ENCODE measurements at places on chromosomes 7 and 10.

- DNase-seq = no peak
Measured at GRCh38 chr7:157621131-157621681, 284.4 kb downstream of the DNAJB6 start.

- peak; percentile 39 for DNase-seq
Measured at GRCh38 chr10:11403116-11403515, 208.3 kb downstream of the USP6NL start.

DNA sequence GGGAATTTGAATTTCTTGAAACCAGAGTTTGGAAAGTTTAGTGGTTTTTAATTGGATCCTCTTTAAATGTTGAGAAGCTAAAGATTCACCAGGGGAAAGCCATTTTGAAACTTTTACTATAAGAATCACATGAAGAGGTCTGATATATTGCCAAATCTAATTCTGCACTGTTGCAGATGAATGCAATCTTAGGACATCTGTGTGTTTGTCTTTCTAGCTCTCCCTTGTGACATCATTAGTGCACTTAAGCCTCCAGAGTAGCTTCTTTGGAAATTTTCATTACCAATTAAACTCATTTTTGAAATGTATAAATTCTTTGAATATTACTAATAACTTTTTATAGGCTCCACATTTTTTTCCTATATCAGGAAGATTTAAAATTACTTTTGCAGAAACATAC lies 160.2 kb downstream of the BICC1 start:
- no peak for DNase-seq

- DNase-seq = no peak
Measured at GRCh38 chr10:102601639-102602038, 42.6 kb upstream of the TRIM8 start.

DNA sequence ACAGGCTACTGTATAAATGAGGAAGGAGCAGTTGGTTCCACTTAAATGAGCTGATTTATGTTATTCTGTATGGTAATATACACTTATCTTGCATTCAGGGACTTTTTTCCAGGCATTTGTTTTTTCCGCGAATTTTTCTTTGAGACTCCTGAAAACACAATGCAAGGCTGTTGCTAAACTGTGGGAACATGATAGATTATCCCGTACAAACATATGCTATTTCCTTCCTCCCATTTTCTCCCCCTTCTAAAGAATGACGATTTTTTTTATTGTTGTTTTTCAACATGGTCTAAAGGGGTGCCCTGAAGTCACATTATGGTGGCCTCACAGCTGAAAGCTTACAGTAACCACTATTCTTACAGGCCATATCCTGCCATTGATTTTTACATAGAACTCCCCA lies 523.9 kb upstream of the NRP1 start:
- no peak for DNase-seq

GRCh38 chr10:26269754-26270153 lies 53.2 kb downstream of the GAD2 start:
- no peak for DNase-seq

DNA sequence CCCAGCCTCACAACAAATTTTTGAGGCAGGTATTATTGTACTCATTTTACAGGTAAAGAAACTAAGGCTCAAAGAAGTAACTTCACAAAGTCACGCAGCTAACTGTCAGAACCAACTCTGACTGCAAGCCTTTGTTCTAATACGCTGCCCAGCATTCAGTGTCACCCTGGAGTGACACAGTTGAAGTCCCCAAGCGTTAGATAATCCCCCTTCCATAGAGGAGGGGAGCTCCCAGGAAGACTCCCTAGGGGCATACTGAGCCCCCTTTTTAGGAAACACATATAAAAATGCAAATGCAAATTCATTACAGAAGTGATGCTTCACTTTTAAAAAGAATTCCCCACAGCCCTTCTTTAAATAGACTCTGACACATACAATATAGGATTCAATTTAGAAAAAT lies 101.0 kb upstream of the MACROH2A2 start:
- no peak for DNase-seq

GRCh38 chr10:113329121-113329596 lies 223.7 kb upstream of the HABP2 start:
- DNase-seq = no peak

DNA sequence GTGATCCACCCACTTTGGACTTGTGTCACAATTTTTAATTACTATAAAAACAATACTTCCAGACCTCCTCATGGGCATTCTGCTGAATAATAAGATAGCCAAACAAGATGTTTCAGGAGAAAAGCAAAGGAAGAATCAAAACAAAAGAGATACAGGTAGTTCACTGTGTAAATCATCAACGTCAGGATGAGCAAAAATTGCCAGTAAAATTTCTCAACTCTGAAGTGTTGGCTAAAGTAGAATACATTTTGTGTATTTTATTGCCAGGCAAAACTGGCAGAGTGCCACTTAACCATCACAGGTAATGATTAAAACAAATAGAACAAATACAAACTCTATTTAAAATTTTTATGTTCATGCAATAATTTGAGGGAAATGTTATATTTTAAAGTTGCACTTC lies 24.8 kb downstream of the ABCB4 start:
- no peak for DNase-seq

GRCh38 chr10:89159761-89160160 lies 47.4 kb downstream of the CH25H start:
- no peak for DNase-seq

GRCh38 chr10:44180321-44181168 lies 204.4 kb downstream of the CXCL12 start:
- DNase-seq = no peak

DNA sequence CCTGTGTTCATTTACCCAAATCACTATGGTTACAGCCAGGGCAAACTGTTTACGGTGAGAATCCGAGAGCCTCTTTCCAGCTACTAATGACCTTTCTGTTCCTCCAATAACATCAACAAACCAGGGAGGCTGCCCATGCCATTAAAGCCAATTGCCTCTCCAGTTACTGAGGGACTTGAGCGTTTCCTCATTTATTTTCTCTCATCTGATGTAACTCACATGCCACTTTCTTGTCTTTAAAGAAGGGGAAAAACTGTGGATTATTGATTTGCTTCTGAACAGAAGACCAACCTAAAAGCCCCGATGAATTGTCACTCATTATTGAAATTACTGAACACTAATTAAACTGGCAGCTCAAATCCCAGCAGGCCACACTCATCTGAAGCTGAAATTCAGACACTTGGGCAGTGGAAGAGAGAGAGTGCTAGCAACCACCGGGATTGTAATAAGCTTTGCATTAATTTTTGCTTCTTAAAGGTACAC lies 595.8 kb upstream of the MKI67 start:
- DNase-seq = no peak

DNA sequence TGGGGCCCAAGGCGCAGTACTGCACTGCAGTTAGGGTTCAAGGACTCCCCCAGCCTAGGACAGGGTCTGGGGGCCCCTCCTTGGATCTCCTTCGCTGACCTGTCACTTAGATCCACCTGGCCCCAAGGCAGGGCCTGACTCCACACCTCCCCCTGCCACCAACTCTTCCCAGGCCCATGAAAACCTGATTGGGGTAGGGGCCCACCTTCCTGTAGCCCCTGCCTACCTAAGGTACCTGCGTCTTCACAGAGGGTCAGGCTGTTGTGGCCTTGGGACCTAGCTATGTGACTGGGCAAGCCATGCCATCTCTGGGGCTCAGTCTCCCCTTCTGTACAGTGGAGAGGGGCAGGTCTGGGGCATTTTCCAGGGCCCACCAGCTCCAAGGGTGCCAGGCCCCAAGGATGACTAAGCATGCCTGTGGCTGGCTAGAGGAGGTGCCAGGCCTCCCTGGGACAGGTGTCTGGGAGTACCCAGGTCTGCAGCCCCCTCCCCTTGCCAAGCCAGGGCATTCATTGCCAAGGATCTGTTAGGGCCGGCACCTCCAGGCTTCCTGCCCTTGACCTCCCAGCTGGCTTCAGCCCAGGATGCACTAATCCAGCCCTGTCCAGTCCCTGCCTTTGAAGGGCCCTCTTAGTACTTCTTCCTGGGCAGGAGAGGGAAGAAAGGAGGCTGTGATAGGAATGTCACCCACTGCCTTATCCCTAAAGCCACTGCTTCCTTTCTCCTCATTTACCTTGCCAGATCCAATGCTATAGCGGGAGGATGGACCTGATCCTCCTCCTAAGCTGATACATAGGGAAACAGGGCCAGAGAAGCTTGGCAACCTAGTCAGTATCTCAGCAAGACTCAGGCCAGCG lies 1.3 kb downstream of the LIMK1 start:
- no peak for DNase-seq

DNA sequence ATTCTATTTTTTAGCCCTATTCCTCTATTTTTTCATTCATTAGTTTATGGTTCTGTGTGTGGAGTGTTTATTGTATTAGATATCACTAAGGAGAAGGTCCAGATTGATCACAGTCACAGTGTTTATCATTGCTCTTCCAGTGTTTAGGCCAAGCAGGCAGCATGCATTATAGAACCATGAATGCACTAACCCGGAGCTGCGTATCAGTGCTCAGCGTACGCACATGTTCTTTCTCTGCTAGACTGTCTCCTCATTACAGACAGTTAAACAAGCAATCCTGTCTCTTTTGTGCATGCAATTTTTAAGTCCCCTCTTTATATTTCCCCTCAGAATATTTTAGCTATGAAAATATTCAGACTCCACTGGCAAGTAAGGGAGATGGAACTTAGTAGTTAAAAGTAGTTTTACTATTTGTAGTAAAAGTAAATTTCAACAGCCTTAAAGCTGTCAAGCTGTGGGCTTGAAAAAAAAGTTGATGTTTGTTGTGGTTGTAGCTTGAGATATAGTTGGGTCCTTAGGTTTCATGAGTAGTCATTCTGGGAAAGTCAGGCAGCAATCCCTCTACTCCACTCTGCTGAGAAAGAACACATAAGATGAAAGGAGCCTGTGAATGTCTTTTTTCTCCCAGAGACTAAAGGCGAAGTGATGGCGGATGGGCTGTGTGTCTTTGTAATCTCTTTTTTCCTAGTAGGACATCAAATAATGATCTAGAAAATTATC lies 260.4 kb downstream of the CDK14 start:
- DNase-seq = no peak

GRCh38 chr10:86347856-86348255 lies 18.7 kb downstream of the GRID1 start:
- no peak for DNase-seq

DNA sequence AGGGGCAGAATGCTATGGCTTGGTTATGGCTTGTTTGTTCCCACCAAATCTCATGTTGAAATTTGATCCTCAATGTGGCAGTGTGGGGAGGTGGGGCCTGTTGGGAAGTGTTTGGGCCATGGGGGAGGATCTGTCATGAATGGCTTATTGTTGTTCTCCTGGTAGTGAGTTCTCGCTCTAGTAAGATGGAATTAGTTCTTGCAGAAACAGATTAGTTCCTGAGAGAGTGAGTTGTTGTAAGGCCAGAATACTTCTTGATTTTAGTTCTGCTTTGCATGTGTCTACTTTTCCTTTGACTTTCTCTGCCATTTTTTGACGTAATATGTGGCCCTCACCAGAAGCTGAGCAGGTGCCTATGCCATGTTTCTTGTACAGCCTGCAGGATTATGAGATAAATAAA lies 188.2 kb downstream of the KIF20B start:
- no peak for DNase-seq

DNA sequence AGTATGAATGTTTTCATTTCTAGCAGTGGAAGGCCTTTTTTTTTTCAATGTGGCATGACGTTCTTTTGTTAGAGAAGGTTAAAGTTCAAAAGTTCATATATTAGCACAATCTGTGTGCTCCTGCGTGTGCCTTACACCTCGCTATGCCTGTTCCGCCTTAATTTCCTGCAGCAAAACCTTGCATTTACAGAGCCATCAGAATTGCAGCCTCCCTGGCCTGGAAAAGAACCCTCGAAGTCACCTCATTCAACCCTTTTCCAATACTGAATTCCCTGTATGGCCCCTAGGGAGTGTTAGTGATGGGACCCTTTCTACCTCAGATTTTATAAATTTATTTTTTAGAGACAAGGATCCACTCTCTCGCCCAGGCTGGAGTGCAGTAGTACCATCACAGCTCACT lies 103.5 kb upstream of the ZNF438 start:
- DNase-seq = no peak

- no peak for DNase-seq
Measured at GRCh38 chr7:12322284-12322902, 81.3 kb downstream of the VWDE start.

- no peak for DNase-seq
Measured at GRCh38 chr10:102121739-102122372, 1.7 kb upstream of the LDB1 start.

- no peak for DNase-seq
Measured at GRCh38 chr10:86345859-86346798, 20.5 kb downstream of the GRID1 start.

- DNase-seq = no peak
Measured at GRCh38 chr7:104843198-104843597, 170.8 kb upstream of the KMT2E start.

DNA sequence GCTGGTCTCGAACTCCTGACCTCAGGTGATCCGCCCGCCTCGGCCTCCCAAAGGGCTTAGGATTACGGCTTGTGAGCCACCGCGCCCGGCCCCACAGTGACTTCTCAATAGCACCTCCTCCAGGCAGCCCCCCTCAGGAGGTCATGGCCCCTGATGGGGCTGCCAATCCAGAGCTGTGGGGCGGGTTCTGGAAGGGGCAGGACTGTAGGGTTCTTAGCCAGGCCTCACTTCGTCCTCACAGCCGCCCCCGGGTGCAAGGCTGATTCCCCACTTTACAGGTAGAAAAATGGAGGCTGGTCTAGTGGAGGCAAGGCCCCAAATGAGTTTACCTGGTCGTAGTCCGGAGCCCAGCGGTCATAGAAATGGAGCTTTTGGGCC lies 638 bp downstream of the METTL27 start:
- no peak for DNase-seq

DNA sequence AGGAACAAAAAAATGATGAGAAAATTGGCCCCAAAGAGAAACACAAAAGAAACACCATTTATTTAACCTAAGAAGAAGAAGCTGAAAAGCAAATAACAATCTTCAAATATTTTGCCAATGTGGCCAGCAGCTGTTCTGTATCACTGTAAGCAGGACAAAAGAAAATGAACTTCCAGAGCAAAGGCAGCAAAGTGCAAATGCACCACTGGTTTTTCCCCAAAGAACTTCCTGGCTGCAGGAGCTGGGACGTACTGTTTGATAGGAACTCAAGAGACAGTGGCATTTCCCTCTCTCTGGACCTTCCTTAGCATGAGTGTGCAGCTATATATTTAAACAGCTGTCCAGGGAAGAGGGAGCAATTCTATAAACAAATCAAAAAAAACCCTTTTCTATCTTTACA lies 60.4 kb downstream of the RNLS start:
- no peak for DNase-seq

GRCh38 chr7:1537535-1538412 lies 7.3 kb downstream of the MAFK start:
- peak; percentile 14 for DNase-seq

- no peak for DNase-seq
Measured at GRCh38 chr7:34011696-34012095, 106.4 kb downstream of the BMPER start.

GRCh38 chr7:45112648-45113047 lies 1.2 kb upstream of the TBRG4 start:
- DNase-seq = no peak

DNA sequence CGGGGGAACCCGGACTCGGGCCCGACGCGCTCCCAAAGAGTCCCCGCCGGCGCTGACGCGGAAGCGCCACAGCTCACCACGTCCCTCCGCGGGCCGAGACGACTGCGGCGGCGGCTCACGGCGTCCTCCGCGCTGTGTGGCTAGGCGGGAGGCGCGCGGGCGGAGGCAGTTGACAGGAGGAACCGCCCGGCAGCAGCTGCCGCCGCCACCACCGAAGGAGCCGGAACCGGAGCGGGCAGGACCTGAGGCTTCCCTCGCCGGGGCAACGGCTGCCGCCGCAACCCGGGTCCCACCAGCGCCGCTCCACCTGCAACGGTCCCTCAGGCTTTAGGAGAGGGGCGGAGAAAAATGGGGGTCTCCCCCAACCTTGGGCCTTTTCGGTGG lies 334 bp downstream of the ZNF800 start:
- DNase-seq = peak; percentile 79
